ENCODE measurements at places on chromosomes 16 and 17. TPM values are rescaled to one million over a fixed set of nuclear protein-coding genes. Genes with fewer than 3 reads are reported as not detected.
A peak's percentile ranks its signal among the peaks of the same experiment; 100 is the strongest.

GRCh38 chr17:65813306-65813705, 251.9 kb upstream of the AXIN2 start:
- DNase-seq: no peak

- DNase-seq: peak; percentile 71
Measured at GRCh38 chr16:3065069-3065741, at the start of gene IL32. Gene IL32, plus strand, starts transcription at chr16:3065640. Its CDS starts 172 bp downstream, at chr16:3065812.

Gene CDK5RAP3
- 135 TPM for polyA plus RNA-seq

Gene C16orf95
- polyA plus RNA-seq: 4.2 TPM

All from A549 (cell line).